Activated B cell treated with CpG ODN at 0.5 μM for 24 hours (primary cell): ENCODE measurements at places on chromosomes 4 and X.

- DNase-seq: no peak
Observed at GRCh38 chr4:15149839-15150592, 147.7 kb downstream of the CPEB2 start.

- no peak for DNase-seq
Observed at GRCh38 chrX:132071254-132071653, 48.2 kb downstream of the STK26 start.

- no peak for DNase-seq
Observed at GRCh38 chr4:7638984-7639789, 204.5 kb upstream of the PSAPL1 start.

DNA sequence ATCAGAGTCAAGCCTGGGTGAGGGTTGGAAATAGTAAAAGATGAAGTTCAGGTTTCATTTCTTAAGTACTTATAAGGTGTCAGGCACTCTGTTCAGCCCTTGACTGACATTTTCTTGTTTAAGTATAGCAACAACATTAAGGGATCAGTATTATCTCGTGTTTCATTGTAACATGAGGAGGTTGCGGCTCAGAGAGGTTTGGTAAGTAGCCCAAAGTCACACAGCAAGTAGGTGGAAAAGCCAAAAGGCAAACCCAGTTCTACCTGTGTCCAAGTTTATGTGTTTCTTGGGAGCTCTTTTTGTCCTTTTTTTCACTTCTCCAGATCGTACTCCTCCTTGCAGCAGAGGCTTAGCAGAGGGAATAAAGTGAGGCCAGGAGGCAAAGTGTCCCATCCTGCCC, 337.5 kb upstream of the KLF3 start:
- DNase-seq: no peak

GRCh38 chrX:150903110-150903508, 4.6 kb upstream of the CD99L2 start:
- no peak for DNase-seq

DNA sequence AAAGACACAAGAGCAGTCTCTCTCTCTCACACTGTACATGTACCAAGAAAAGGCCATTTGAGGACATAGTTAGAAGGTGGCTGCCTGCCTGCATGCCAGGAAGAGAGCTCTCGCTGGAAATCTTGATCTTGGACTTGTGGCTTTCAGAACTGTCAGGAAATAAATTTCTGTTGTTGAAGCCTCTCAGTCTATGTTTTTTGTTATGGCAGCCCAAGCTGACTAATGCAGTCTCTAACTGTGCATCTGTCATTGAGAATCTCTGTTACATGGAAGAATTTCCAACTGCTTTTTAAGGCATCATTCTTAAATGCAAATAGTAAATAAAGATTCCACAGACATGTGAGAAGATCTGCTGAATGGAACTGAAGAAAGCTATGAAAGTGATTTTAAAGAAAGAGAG, 198.3 kb downstream of the PCDH10 start:
- DNase-seq: no peak

GRCh38 chrX:129781680-129782495, 2.1 kb downstream of the SASH3 start:
- no peak for DNase-seq

DNA sequence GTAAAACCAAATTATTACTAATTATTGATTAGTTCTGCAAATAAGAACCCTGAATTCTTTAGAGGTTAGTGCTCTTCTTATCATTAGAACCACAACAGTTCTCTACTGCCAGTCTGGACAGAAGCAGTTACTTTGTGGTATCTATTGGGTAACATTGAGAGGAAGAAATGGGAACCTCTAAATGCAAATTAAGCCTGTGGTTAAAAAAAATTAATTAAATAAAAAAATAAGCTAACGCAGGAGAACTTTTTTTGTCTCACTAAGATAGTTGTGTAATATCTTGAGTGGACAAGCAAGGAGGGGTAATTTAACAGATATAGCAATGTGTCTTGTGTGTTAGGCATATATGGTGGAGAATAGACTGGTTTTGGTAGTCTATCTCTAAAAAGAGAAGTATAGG, 32.9 kb upstream of the TET2 start:
- no peak for DNase-seq

DNA sequence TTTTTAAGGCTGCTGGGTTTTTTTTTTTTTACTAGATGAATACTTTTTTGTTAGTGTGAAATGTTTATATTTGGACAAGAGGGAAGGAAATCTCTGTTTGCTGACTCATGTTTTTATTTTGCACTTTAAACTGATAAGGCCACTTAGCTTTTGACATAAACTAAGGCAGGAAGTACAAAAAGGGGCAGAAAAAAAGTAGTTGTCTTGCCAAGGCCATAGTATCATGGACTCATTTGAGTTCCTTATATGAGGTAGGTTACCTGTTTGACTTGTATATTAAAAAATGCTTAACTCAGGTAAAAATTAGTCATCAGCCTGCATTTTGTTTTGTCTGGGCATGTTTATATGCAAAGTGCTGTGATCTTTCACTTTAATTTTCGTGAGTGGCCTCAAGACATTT, 26.0 kb downstream of the SMAD1 start:
- no peak for DNase-seq

GRCh38 chr4:93648258-93648657, 180.3 kb upstream of the ATOH1 start:
- no peak for DNase-seq

GRCh38 chrX:141220342-141221008, 21.8 kb downstream of the SPANXC start:
- DNase-seq: no peak

DNA sequence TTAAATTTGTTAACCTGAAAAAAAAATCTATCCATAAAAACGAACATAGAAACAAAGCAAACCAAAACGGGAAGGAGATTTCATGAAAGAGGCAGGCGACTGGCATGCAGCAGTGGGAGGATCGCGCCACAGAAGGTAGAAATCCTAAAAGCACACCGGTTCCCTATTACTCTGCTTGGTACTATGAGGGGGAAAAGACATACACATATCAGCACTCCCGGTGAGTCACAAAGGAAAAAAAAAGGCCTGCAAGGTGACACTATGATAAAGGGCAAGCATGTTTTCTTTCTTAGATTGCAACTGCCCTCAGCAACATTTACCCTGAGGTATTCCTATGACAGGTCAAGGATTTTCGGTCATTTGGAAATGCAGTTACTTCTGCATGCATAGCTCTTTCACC, 60.6 kb upstream of the NAP1L5 start:
- no peak for DNase-seq

DNA sequence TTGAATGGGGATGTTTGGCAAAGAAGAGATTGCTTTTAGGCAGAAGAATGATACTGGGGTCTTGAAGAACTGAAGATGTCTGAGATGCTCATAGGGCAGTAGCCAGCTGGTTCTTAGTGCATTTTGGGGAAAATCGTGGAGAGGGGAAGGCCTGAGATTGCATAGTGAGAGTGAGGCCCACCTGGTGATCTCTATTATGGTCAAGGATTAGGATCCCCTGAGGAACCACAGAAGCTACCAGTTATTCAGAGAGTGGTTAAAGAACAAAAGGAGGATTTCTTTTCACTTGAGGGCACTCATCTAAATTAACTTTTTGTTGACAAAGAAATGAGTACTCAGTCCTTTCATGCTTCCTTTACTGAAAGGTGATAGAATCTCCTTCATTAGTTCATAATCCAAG, 271.3 kb upstream of the HAND2 start:
- no peak for DNase-seq

- DNase-seq: no peak
Observed at GRCh38 chr4:62526671-62527070, 1326.5 kb downstream of the ADGRL3 start.

GRCh38 chr4:174635732-174636131, 113.4 kb upstream of the HPGD start:
- DNase-seq: no peak

- DNase-seq: no peak
Observed at GRCh38 chrX:152942077-152942442, 44.2 kb downstream of the ZNF185 start.

DNA sequence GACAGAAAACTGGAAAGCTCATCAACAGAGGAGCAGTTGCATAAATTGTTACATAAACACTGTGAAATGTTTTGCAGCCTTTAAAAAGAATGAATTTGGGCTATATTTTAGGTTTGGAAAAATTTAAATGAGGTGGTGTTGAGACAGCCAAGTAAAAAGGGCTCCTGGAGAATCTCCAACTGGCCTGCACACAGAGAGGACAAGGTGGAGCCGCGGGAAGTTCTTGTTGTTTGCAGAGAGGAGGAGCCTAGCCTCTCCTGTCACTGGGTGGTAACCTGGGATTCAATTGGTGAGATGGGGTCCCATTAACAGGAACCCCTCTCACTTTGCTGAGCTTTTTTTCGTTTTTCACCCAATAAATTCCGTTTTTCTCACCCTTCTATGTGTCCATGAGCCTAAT, 13.4 kb downstream of the GIMD1 start:
- no peak for DNase-seq

GRCh38 chrX:110021258-110022022, 18.5 kb downstream of the TMEM164 start:
- DNase-seq: no peak
